ENCODE measurements at places on chromosomes 12 and 14.

DNA sequence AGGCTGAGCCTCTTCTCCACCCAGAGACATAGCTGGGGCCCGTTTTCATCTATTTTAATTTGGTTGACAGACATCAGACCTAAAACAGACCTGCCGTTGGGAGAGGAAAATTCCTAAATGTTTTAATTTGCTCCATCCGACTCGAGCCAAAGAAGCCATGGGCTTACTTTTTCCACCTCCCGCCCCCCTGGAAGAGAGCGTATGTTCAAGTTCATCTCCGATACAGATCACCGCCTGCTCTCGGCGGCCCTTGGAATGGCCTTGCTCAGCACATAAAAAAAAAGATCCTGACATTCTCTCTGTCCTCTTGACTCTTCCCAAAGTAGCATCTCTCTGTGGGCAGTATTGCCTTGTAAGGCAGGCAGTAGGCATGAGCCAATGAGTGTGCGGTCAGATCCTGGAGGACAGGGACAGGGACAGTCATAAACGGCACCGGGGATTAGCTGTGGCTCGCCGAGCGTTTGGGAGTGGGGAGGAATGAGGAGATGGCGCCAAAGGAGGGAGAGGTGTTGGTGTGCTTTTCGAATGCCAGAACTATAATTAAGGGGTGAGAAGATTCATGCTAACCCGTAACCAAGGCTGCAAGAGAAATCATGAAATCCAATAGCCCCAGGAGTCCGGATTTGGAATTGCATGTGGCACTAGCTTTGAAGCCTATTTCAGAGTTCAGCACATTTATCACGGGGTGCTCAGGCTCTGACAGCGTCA, 47.9 kb upstream of the MEG3 start:
- peaks cover 2% of the 10 kb centered on the region for H3K27me3 ChIP-seq
- no peaks in the 10 kb centered on the region for H3K36me3 ChIP-seq
- no peak overlapping the region for H3K27ac ChIP-seq
- no peak overlapping the region for H3K4me3 ChIP-seq

- H3K4me1 ChIP-seq, result no peaks in the 10 kb centered on the region
- H3K27me3 ChIP-seq, result no peaks in the 10 kb centered on the region
- H3K27ac ChIP-seq, result no peak overlapping the region
- H3K4me3 ChIP-seq, result no peak overlapping the region
- no peaks in the 10 kb centered on the region for H3K36me3 ChIP-seq
Observed at GRCh38 chr14:79856381-79856780, 354.9 kb downstream of the DIO2 start.

DNA sequence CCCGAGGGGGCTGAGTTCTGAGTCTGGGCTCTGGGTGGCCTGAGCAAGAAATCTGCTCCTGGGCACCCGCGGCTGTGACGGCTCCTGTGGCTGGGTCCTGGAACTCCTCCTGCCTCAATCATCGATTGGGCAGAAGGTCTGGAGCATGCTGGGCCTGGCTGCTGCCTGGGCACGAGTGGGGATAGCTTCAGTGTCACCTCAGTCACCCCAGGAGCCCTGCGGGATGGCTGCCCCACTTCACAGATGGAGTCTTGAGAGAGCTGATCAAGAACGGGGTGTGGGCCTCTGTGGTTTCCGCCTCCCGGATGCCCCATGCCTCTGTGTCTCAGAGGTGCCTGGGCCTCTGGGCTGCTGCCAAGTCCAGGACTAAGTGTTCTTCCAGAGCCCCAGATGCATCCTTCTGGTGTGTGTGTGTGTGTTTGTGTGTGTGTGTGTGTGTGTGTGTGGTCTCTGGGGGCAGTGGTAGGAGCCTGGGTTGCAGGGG, 185.6 kb upstream of the C14orf180 start:
- peak overlapping the region; percentile 78 for H3K4me3 ChIP-seq
- H3K36me3 ChIP-seq, result peaks cover 7% of the 10 kb centered on the region
- peak; percentile 74 for DNase-seq
- no peaks in the 10 kb centered on the region for H3K27me3 ChIP-seq
- peaks cover 82% of the 10 kb centered on the region for H3K4me1 ChIP-seq

DNA sequence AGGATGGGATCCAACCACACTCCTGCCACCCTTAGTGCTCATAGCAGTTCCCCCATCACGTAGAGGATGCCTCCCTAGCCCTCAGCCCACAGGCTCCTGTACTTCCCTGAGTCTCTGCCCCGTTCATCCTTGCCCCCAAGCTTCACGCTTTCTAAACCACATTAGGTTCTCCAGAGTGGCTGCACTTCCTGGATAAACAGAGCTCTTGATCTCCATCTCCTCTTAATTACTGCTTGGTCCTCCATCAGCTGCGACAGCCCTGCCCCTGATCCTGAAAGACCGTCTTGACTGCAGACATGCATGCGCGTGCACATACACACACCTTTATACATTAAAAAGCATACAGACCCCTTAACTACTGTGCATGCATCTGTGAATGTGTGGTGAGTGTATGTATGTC, 530.0 kb downstream of the BCL11B start:
- H3K27me3 ChIP-seq, result peaks cover 5% of the 10 kb centered on the region
- no peak overlapping the region for H3K4me3 ChIP-seq
- H3K27ac ChIP-seq, result no peak overlapping the region
- H3K36me3 ChIP-seq, result no peaks in the 10 kb centered on the region
- no peaks in the 10 kb centered on the region for H3K4me1 ChIP-seq

DNA sequence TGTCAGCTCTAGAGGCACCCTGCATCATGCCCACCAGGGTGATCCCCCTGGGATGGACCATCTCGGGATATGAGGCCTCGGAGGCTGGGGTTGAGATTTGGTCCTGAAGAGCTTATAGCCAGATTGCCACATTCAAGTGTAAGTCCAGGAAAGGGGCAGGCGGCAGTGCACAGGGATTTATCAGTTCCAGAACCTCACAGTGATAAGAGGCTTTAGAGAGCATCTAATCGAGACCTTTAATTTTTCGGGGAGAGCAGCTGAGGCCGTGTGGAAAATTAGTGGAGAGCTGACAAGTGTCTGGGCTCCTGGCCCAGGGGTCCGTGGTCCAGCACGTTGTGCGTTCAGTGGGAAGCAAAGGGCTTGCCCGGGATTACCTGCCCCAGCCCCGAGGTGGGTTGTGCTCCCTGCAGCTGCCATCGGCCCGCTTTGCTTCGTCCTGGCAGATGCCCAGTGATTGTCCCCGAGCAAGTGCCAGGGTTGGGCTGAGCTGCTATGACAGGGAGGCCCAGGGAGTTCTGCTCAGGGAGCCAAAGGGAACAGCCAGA, 52.1 kb downstream of the C14orf132 start:
- no peaks in the 10 kb centered on the region for H3K27me3 ChIP-seq
- no peaks in the 10 kb centered on the region for H3K4me1 ChIP-seq
- H3K36me3 ChIP-seq, result no peaks in the 10 kb centered on the region
- H3K27ac ChIP-seq, result no peak overlapping the region
- no peak for DNase-seq

- H3K4me1 ChIP-seq, result peaks cover 30% of the 10 kb centered on the region
- DNase-seq, result peak; percentile 64
- no peak overlapping the region for H3K27ac ChIP-seq
- peaks cover 41% of the 10 kb centered on the region for H3K27me3 ChIP-seq
Observed at GRCh38 chr14:106185837-106186233, 659.5 kb downstream of the TMEM121 start.

DNA sequence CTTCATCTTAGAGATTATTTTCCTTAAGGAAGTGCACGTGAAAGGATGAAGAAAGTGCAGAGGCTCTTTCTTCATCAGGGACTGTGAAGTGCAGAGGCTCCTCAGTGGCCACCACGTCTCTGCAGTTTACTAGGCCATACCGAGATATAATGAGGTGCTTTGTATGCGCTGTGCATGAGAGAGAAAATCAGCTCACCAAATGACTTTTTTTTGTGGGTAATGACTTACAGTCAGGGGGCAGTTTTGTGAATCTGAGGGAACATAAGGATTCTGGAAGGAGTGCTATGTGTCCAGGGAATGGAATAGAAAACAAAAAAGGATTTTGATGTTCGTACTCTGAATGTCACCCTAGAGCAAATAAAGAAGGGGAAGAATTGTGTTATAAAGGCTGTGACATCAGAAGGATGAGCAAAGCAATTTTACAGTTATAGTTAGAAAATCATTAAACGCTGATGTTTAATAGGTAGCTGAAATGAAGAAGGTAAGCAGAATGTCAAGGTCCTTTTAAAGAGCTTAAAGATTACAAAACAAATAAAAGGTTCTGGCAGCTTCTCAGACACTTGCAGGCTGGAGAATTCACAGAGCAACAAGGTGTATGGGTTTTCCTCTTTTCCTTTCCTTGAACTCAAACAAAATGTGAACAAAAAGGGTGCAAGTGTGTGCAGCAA, 247.5 kb upstream of the NOVA1 start:
- no peak for DNase-seq
- H3K4me1 ChIP-seq, result no peaks in the 10 kb centered on the region
- H3K36me3 ChIP-seq, result no peaks in the 10 kb centered on the region

- H3K4me3 ChIP-seq, result no peak overlapping the region
- peaks cover 6% of the 10 kb centered on the region for H3K4me1 ChIP-seq
- peaks cover 11% of the 10 kb centered on the region for H3K27me3 ChIP-seq
- no peak for DNase-seq
Observed at GRCh38 chr12:116551952-116552772, 7.0 kb upstream of the MAP1LC3B2 start.

- DNase-seq, result no peak
- no peaks in the 10 kb centered on the region for H3K4me1 ChIP-seq
- H3K36me3 ChIP-seq, result no peaks in the 10 kb centered on the region
- peaks cover 2% of the 10 kb centered on the region for H3K27me3 ChIP-seq
- H3K4me3 ChIP-seq, result no peak overlapping the region
Observed at GRCh38 chr12:131230340-131231031, 276.8 kb downstream of the ADGRD1 start.

DNA sequence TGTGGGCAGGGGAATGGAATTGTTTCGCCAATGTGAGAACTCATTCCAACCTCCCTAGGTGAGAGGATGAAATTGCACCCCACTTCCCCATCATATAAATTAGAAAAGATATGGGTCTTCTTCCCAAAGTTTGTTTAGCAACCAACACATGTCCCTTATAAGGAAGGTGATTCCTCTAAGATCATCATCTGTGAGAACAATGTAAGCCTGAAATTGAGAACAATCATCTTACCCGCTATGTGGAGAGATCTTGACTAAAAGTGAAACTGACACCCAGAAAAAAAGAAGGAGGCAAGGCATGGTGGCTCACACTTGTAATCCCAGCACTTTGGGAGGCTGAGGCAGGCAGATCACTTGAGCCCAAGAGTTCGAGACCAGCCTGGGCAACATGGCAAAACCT, 173.2 kb upstream of the HMGA2 start:
- H3K27ac ChIP-seq, result no peak overlapping the region
- H3K4me1 ChIP-seq, result no peaks in the 10 kb centered on the region
- no peaks in the 10 kb centered on the region for H3K36me3 ChIP-seq
- DNase-seq, result no peak
- peaks cover 5% of the 10 kb centered on the region for H3K27me3 ChIP-seq
- no peak overlapping the region for H3K4me3 ChIP-seq

- no peaks in the 10 kb centered on the region for H3K36me3 ChIP-seq
- no peaks in the 10 kb centered on the region for H3K4me1 ChIP-seq
- no peaks in the 10 kb centered on the region for H3K27me3 ChIP-seq
Observed at GRCh38 chr14:86892152-86892956, 1100.6 kb downstream of the GALC start.

- H3K4me1 ChIP-seq, result no peaks in the 10 kb centered on the region
- DNase-seq, result no peak
- H3K4me3 ChIP-seq, result no peak overlapping the region
- peaks cover 9% of the 10 kb centered on the region for H3K36me3 ChIP-seq
- no peak overlapping the region for H3K27ac ChIP-seq
Observed at GRCh38 chr12:92065639-92066038, 80.0 kb downstream of the BTG1 start.

DNA sequence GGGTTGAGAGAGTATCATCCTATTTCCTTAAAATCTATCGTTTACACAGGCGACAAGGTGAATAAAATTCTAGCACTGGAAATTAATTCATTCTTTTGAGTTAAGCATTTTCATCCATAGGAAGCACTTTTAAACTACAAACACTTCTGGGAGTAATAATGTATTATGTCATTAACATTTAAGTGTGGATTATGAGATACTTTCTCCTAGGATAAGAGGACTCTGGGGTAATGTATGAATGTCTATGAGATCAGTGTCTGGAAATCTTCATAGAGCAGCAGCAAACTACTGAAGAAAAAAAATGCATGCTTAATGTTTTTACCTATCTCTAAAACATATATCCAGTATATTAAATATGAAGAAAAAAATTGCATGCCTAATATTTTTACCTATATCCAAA, 86.9 kb downstream of the EPS8 start:
- H3K27me3 ChIP-seq, result no peaks in the 10 kb centered on the region
- H3K4me1 ChIP-seq, result peaks cover 23% of the 10 kb centered on the region
- no peak for DNase-seq

Data from immature natural killer cell (primary cell).